ENCODE measurements at places on chromosomes 5 and 9.

- DNase-seq, result no peak
Observed at GRCh38 chr9:36154331-36154952, 14.7 kb upstream of the CCIN start.

DNA sequence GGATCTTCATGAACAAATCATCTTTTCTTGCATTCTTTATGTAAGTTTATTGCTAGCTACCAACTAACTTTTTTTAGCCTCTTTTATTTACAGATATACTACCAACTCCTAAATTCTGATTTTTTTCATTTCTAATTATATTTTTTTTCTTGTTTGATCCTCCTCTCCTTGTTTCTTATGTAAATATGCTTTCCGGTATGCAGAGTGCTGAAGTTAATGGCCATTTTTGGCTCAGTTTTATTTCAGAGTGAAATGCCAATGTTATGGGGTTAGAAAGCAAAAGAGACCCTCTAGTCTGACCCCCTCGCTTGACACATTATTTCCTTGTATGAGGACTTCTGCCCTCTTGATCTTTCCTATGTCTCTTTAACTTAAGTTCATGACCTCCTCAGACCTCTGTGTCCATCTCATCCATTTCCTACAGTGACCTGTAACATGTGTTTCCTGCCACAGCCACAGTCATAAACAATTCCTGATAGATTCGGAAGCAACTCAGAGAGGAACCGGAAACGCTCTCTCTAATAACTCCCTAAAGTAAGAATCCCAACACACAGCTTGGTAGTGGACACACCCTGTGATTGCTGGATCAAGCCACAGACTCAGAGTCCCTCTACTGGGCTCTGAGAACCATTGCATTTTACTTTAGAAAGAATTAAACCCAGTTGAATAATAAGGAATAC is 42.9 kb upstream of the AFAP1L1 start:
- no peak for DNase-seq

DNA sequence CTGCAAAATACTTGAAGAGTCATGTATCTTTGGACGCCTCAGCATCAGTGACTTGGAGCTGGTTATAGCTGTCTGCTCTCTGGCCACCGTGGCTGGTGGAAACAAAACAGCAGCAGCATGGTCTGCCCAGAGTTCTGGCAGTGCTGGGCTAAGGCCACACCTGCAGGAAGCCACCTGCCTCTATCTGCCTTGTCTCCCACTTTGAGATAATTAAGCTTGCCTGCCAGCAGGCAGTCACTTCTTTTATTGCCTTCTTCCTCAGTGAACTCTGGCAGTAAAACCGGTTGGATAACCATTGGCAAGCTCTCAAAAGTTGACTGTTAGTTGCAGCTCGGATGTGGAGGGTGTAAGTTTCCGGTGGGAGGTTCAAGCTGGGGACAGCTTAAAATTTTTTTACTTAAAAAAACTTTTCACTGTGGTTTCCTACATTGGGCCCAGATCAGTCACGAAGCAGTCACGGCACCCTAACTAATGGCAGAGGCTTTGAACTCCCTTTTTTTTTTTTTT is 4.9 kb downstream of the SMIM3 start:
- no peak for DNase-seq

DNA sequence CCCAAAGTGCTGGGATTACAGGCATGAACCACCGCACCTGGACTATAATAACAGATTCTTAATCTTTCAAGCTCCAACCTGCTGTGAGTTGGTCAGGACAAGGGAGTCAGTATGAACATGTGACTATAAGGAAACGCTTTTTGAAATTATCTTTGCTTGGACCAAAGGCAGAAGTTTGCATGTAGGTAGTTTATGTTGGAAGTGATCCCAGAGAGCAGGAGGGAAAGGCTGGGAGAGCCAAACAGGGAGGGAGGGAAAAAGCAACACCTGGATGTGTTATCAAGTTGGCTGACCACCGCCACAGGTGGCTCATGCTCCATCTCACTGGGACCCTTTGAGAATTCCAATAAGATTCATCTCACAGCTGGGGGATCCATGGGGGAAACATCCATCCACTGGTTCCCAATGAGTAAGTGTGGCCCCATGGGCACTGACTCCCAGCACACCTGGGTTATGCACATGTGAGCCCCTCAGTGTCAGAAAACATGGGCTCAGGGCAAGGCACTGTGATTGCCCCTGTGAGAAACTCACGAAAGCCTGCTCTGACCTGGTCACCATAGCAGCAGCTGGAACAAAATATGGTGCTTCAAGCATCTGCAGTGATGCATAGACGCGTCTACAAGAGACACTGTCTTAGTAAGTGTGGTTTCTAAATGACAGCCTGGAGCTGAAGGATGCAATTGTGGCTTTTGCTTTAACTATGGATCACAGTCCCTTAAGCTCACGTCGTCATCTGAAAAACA is 62.1 kb downstream of the ARSB start:
- no peak for DNase-seq

DNA sequence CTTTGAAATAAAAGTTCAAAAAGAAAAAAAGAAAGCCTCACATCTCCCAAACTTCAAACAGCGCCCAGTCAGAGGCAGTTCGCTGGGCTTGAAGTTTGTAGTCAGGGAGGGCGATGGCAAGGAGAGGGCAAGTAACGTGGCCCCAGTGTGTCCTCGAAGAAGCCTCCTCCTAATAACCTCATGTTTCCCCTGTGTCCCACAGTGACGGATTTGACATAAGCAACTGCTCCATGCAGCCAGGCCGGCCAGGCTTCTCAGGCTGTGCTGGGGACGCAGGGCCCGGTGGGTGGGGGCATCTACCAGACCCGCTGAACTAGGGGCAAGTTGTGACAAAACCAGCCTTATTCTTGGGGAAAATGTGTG is 172.2 kb downstream of the ERCC6L2 start:
- no peak for DNase-seq

GRCh38 chr5:3598769-3599211 is 3.2 kb downstream of the IRX1 start:
- DNase-seq, result no peak

DNA sequence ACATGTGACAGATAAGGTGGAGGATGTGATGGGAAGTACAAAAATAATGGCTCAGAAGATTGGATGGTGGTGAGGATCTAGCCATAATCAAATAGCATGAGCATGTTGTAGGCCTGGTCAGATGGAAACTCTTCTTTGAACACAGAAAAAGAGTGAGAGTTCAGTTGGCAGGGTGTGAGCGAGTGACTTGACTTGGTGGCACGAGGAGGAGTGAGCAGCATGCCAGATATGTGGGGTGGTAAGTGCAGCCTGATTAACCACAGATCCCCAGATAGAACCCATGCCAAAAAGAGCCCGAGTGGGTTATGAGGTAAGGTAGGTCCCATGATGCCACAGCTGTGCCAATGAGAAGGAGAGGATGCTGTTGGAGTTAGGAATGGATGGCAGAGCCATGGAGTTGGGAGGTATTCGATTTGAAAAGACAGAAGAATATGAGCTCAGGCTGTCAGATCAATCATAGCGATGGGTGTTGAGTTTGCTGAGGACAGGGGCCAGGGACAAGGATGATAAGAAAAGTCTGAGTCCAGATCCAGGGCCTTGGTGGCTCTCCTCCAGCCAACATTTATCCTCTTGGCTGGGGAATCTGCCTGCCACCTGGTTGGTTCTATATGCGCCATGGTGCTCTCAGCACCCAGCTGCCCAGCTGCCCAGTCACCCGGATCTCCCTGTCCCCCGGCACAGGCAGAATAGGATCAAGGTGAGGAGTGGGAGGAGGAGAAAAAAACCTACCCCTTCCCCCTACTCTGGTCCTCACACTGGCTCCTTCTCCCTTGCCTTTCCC is 16.5 kb downstream of the GARNL3 start:
- DNase-seq, result no peak

- DNase-seq, result no peak
Observed at GRCh38 chr9:122394265-122395125, 23.7 kb downstream of the PTGS1 start.

GRCh38 chr9:133347515-133347984 is 381 bp downstream of the MED22 start:
- DNase-seq, result no peak

GRCh38 chr5:170211575-170212334 is 21.0 kb upstream of the C5orf58 start:
- no peak for DNase-seq

GRCh38 chr5:140321796-140322195 is 18.9 kb upstream of the PFDN1 start:
- no peak for DNase-seq

DNA sequence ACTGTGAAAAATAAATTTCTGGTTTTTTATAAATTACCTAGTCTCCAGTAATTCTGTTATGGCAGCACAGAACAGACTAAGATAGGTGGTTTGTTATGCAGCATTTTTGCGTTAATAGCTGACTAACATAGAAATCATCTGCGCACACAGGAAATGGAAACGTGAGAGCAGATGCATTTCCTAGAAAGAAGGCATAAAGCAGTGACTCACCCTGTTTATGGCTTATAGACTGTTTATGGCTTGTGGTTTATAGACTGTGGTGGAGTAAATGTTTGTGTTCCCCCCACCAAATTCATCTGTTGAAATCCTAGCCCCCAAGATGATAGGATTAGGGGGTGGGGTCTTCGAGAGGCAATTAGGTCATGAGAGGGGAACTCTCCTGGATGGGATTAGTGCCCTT is 18.3 kb upstream of the OSMR start:
- DNase-seq, result no peak

- DNase-seq, result no peak
Observed at GRCh38 chr9:89598926-89599325, 5.9 kb upstream of the GADD45G start.

GRCh38 chr5:174188295-174188694 is 142.8 kb downstream of the NSG2 start:
- no peak for DNase-seq

GRCh38 chr5:59449905-59450644 is 443.5 kb downstream of the PDE4D start:
- no peak for DNase-seq

- DNase-seq, result no peak
Observed at GRCh38 chr9:128409978-128410377, 10.7 kb upstream of the CERCAM start.

- no peak for DNase-seq
Observed at GRCh38 chr9:107033966-107034365, 171.0 kb downstream of the ZNF462 start.

GRCh38 chr9:128048663-128049062 is 18.5 kb downstream of the NAIF1 start:
- no peak for DNase-seq

GRCh38 chr9:16521868-16522411 is 348.5 kb downstream of the BNC2 start:
- no peak for DNase-seq

GRCh38 chr9:71058660-71059059 is 62.8 kb downstream of the TRPM3 start:
- no peak for DNase-seq

GRCh38 chr9:3434594-3434993 is 91.2 kb downstream of the RFX3 start:
- DNase-seq, result no peak

GRCh38 chr9:93051680-93052089 is 6.8 kb upstream of the SUSD3 start:
- no peak for DNase-seq

GRCh38 chr5:107184066-107184465 is 486.7 kb downstream of the EFNA5 start:
- DNase-seq, result no peak

GRCh38 chr9:107793541-107793940 is 304.0 kb upstream of the KLF4 start:
- no peak for DNase-seq

DNA sequence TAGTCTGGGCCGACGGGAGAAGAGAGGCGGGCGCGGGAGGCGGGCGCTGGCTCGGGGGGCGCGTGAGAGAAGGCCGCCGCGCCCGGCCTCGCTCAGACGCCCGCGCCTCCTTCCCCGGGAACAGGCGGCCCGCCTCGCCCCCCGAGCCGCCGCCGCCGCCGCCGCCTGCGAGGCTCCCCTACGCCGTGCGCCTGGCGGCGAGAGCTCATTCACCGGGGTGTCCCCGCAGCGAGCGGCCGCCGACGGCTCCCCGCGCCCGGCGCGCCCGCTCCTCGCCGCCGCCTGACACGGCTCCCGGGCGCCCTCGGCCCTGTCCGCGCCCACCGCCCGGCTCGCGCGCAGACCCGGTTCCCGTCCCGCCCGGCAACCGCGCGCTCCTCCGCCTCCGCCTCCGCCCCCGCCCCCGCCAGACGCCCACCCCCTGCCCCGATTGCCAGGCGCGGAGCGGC is at the start of gene GNAQ:
TSS of gene GNAQ (minus strand) at position 368 of the 449 bp plus-strand sequence. CDS start 576 bp downstream, outside the sequence.
- DNase-seq, result no peak

DNA sequence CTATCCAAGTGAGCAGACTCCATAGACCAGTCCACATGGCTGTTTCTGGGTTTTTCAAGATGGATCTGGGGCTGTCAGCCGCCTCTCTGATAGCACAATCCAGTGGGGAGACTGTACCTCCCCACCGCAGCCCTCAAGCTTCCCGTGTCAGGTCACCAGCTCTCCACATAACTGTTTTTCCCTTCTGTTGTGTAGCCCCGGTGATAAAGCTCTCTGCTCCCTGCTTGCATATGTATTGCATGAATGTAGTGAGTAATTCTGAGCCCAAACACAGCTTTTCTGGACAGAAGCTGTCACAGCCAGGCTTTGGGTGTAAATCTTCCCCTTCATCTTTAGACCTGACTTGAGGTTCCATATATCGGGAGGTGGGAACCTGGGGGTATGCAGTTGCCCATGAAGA is 23.1 kb upstream of the CFAP157 start:
- no peak for DNase-seq

- no peak for DNase-seq
Observed at GRCh38 chr5:121378046-121378445, 473.6 kb upstream of the FTMT start.

DNA sequence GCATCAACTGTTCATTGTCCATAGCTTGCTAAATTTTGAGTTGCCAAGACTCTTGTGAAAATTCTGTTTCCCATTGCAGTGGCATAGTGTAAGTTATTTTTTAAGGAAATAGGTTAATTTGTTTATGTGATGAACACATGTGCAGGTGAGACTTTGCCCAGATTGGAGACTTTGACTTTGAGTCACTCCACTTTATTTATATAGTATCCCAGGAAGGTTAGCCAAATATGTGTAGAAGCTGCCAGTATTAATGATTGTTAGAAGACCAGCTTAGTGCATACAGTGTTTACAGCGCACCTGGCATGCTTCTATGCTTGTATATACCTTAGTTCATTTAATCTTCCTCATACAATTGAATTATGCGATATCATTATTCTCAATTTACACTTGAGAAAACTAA is 51.0 kb downstream of the MTAP start:
- no peak for DNase-seq

DNA sequence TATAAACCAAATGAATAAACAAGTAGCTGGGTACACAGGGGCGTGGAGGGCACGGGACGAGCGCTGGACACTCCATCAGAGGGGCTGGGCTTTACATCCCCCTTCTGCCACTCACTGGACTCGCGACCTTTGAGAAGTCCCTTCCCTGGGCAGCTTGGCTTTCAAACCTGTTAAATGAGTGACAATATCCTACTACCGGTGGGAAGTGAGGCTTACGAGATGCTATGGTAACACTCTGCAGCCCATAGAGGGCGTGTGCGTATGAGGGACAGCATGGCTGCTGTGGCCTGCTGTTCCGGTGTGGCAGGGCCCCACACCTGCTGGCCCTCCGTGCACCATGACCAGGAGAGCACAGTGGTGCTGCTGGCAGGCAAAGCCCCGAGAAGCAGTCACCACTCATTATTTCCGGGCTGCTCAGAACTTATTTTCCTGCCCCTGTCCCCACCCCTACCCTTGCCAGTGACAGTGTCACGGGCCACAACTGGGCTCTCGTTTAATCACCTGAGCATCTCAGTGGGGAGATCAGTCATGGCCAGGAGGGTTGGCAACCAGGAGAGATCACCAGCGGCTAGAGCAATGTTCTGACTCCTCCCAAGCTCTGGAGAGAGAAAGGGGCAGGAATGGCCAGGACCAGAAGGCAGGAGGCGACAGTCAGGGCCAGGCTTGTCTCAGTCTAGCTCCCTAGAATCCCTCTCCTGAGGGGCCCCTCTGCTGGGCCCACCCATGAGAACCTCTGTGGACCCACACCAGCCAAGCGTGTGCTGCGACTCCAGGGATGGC is 10.5 kb downstream of the CLTB start:
- no peak for DNase-seq

Measured in esophagus squamous epithelium (tissue), 5 donors.